Cerebellar nuclear complex (tissue), 1 donor: ENCODE measurements at places on chromosomes 1 and 21.

GRCh38 chr21:15430577-15430976 is 299.2 kb upstream of the USP25 start:
- no peak for DNase-seq

DNA sequence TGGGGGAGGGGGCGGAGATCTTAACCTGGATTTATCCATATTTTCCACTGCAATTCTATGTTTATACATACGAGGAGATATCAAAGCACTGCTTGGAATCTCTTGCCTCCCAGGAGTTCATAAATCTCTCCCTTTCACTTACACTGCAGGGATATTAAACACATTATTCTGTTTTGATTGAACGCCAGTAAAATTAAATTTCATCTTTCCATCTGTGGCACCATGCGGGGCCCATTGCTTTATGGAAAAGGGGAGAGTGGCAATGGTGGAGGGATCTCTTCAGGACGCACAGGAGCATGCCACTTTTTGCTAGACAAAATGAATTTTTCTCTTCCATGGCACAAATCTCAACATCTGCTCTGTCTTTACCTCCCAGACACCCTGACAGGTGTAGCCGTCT is 648.0 kb upstream of the PLXNA2 start:
- no peak for DNase-seq

DNA sequence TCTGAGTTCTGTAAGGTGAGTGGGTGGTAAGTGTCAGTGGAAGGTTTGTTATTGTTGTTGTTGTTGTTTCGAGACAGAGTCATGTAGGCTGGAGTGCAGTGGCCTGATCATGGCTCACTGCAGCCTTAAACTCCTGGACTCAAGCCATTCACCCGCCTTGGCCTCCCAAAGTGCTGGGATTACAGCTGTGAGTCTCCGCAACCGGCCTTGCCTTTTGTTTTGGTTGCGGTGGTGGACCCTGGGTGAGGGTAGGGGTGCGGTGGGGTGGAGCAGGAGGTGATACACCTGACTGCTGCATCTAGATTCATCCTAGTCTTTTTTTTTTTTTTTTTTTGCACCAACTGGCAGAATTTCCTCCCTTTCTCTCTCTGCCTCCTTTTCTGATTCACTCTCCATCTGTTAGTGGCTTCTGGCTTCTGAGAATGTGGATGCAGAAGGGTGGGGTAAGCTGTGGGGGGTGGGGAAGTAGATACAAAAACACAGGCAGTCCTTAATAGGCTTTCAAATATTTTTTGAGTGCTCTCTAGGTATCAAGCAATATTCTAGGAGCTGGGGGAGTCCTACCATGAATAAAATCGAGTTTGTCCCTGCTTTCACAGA is 4.6 kb upstream of the GMEB1 start:
- DNase-seq: peak; percentile 14

- no peak for DNase-seq
Observed at GRCh38 chr1:194935864-194936263, 1672.4 kb downstream of the KCNT2 start.

GRCh38 chr1:241696172-241696814 is 44.2 kb downstream of the WDR64 start:
- DNase-seq: no peak

GRCh38 chr1:205142102-205142469 is 20.3 kb upstream of the RBBP5 start:
- no peak for DNase-seq

GRCh38 chr1:27348861-27349783 is 7.3 kb downstream of the SYTL1 start:
- DNase-seq: peak; percentile 20

- DNase-seq: no peak
Observed at GRCh38 chr1:156859523-156860112, 701 bp upstream of the INSRR start.

DNA sequence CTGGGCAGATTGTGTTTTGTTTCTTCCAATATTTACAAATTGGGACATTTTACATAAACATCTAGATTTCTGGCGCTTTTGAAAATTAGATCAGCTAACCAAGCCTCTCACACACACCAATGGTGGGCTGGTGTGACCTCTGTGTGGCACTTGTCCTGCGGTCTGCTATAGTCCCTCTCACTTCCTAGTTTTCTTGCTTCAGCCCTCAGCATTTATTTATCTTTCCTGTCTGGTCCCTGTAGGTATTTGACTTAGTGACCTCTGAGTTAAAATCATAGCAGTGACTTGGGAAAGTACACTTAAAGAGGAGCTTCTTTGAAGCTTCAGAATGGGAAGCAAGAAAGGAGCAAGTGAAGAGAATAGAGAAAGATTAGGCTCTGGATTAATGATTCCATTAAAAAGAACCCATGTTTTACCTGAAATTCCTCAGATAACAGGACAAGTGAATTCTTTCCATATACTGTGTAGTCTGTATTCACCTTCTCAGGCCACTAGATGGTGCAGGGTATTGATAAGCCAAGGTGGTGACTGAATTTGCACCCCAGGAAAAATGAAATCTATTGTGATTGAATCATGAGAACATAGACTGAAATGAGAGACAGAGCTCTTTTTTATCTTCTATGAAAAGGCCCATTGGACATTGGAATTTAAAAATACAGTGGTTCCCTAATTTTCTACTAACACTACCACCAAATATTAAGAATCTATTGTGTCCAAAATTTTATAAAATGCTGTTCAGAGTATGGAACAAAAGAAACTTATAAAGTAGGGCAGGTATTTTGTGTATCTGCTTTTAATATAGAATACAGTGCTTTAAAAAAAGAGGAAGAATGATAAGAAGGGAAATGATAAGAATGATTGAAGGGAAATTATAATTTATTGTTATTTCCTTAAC is 7.1 kb upstream of the DIPK1A start:
- DNase-seq: no peak

- DNase-seq: no peak
Observed at GRCh38 chr1:184851822-184852746, 97.4 kb upstream of the EDEM3 start.

DNA sequence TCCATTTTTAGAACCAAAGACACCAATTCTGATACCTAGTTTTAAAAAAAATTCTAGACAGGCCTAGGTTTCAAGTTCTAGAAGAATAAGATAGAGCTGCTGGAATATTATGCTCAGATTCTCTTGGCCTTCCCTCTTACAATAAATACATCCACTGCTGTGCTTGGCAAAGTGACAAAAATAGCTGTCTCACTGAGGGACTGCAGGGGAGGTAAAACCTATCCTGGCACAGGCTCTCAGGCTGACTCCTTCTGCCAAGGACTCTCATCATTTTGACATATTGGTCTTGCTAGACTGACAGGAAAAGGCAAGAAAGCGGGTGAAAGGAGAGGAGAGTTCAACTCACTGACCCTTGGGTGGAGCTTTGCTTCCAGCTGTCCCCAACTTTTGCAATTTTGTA is 197.0 kb upstream of the LHX8 start:
- no peak for DNase-seq

- DNase-seq: no peak
Observed at GRCh38 chr21:32101277-32101676, 177.6 kb downstream of the MIS18A start.

GRCh38 chr21:34698270-34699015 is 29.6 kb downstream of the CLIC6 start:
- DNase-seq: no peak

GRCh38 chr1:27102707-27103468 is 52.0 kb downstream of the SLC9A1 start:
- peak; percentile 15 for DNase-seq
